ENCODE measurements at places on chromosomes 13 and 19. TPM values are rescaled to one million over a fixed set of nuclear protein-coding genes. Genes with fewer than 3 reads are reported as not detected.

DNA sequence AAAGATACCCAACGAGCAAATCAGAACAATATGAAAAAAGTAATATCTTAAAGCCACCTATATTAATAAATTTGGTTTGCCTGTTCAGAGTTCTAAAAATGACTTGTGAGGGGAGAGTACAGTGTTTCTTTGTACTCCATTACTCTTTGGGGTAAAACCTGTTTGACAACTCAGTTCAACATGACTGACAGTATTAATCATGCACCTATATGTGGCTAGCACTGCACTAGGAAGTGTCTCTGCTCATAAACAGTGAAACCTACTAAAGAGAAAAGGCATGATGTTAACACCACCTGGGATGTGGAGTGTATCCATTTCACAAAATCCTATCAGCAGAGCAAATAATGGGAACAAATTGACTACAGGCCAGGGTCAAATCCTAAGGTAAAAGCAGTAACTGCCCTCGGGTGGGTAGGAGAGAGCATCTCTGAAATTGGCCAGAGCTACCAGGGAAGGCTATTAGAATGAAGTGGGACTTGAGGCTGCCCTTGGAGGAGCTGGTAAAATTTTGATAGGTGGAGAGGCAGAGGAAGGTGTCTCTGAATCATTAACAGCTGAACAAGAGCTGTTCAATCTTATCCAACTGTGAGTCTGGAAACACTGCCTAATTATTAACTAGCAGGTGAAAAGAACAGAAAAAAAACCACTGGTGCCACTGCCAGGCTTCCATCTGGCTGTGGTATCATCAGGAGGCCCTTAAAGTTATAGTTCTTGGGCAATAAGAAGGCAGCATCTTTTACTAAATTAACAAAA is 365.1 kb downstream of the DNAJC15 start:
- DNase-seq, result no peak

DNA sequence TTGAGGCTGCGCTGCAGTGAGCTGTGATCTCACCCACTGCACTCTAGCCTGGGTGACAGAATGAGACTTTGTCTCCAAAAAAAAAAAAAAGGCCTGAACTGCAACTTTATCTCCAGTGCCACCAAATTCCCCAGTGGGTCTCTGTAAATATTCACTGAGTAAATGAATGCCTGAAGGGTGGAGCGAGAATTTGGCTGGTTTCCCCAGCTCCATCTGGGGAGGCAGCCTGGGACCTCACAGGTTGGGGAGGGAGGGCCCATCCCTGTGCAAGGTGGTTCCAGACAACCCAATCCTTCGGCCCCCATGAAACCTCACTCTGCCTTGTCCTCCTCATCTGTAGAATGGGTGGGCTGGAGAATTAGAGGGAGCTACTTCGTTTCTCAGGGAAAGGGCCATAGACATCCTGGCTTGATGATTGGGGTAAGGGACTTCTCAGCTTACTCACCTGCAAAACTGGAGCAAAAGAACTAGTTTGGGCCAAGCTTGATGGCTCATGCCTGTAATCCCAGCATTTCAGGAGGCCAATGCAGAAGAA is 4.2 kb upstream of the PKN1 start:
- DNase-seq, result no peak

DNA sequence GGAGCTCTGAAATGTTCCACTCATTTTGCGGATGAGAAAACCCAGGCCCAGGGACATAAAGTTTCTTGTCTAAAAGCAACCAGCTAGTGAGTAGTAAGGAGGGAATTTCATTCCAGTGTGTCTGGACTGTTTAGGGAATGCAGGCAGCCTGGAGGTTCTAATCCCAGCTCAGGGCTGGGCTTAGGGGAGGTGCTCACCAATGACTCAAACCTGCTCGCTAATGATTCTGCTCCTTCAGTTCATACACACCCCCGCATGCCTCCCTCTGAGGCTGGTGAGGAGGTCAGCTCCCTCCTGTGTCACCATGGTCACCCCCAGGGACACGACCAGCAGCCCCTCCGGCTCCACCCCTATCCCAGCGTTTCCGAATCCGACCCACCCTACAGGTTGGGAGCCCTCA is 34.6 kb downstream of the CYP4F2 start:
- no peak for DNase-seq

DNA sequence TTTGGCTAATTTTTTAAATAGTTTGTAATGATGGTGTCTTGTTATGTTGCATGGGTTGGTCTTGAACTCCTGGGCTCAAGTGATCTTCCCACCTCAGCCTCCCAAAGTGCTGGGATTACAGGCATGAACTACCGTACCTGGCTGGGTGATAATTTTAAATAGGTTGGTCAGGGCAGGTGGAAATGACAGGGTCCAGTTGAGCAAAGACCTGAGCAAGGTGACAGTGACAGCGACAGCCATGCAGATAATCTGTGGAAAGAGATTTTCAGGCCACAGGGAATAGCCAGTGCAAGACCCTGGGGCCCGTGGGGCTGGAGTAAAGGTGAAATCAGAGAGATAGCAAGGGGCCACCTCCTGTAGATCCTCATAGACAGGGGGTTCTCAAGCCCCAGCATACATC is 3.5 kb downstream of the SPACA6 start:
- no peak for DNase-seq

DNA sequence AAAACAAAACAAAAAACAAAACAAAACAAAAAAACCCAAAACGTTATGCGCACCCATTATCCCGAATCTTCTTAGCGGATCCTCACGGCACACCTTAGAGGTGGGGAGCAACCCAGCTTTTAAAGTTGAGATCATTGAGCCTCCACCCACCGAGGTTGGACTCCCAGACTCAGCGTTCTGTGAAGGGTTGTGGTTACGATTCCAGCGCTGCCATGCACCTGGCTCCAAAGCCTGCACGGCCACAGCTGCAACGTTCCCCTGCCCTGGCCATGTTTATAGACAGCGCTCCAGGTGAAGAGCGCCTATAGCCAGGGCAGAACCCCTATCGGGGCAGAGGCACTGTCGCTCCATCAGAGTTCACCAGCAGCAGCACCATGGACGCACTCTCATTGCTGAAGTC is 18.7 kb upstream of the LILRA2 start:
- DNase-seq, result no peak

DNA sequence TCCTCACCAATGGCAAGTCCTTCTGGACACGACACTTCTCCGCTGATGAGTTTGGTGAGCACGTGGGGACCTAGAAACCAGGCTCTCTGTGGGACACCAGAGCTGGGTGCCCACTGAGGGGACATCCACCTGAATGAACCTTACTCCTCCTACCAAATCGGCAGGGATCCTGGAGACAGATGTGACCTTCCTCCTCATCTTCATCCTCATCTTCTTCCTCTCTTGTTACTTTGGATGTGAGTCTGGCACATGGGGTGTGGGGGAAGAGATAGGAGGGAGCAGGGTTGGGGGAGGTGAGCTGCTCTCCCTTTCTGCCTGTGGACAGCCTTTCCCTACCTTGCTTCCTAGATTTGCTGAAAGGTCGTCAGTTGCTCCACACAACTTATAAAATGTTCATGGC is 1.9 kb downstream of the TMEM145 start:
- no peak for DNase-seq

- DNase-seq, result no peak
Measured at GRCh38 chr13:44368599-44369368, 4.8 kb upstream of the SERP2 start.

- no peak for DNase-seq
Measured at GRCh38 chr19:7978179-7978825, 27.1 kb downstream of the ELAVL1 start.

DNA sequence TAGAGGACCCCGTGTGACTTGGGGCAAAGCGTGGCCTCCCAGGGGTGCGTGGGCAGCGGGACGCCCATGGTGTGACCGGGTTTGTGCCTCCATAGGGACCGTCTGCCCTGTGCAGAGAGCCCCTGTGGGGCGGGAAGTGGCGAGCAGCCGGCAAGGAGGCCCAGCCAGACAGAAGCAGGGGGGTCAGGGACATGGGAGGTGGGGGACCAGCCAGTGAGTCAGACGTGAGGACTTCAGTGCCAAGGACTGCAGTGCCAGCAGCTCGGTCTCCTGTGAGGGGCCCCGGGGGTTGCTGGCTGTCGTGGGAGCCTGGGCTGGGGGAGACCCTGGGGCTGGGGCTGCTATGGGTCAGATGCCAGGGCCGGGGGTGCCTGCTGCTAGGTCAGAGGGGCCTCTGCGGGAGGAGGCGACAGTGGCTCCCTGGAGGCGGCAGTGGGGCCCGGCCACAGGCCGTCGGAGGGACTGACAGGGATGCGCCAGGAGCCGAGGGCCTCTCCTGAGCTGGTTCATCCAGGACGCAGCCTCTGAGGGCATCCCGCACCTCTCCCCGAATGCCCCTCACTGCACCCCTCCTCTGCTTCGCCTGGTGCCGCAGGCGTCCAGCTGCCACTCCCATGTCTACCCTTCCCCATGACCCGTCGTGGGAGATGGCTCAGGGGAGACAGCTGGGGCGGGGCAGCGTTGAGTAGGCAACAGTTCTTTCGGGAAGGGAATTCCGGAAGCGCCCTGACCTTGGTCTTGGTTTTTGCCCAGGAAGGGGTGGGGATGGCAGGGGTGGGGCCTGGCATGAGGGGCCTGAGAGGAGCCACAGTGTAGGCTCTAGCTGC is 80.0 kb downstream of the KDM4B start:
- no peak for DNase-seq

GRCh38 chr19:4453232-4454179 is 4.1 kb downstream of the UBXN6 start:
- no peak for DNase-seq

DNA sequence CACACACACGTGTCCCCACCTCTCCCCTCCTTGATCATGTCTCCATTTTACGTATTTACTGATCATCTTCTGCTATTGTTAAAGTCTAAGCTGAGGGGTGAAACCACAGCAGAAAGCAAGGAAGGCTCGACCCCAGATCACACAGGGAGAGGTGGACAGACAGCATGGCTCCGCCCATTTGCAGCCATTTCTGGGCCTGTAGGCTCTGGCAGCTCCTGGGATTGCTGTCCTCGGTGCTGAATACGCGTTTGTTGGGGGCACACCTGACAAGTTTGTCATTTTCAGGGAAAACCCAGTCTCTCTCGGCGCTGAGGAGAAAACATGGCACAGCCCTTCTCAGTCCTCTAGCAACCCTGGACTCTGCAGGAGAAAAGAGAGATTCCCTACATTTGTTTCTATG is 8.0 kb downstream of the TMEM86B start:
- no peak for DNase-seq

GRCh38 chr19:55703790-55704215 is 28.8 kb downstream of the EPN1 start:
- no peak for DNase-seq

DNA sequence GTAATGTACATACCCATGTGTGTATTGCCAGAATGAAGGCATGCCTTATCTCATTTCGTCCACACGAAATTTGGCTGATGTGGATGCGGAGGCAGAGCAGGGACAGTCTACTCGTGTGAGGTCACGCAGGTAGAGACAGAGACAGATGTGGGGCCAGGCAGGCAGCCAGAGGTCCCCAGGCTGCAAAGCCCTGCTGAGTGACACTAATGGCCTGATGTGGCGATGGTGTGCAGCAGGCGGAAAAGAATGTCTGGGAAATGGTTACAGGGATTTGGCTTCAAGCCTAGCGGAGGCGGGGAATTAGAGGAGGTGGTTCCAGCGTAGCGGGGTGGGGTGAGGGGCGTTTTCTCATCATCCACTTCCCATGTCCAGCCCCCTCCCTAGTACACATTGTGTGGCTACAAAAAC is 4.2 kb upstream of the IZUMO2 start:
- DNase-seq, result no peak

DNA sequence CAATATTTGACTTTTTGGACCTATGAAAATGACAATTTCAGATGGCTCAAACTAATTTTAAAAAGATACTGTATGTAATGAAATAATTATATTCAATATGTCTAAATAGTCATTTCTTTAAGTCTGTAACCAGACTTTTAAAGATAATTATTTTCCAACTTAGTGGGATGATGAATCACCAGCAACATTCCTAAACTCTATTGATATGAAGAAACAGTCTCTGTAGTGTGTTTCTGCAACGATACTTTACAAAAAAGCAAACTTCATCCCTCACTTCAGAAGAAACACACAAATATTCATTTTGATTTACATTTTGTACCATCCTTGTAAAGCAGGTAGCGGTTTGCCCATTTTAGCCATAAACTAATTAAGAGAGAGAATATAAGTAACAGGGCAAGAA is 417.4 kb downstream of the EFNB2 start:
- no peak for DNase-seq

GRCh38 chr19:54329476-54330165 is 9.3 kb downstream of the LILRA4 start:
- no peak for DNase-seq

DNA sequence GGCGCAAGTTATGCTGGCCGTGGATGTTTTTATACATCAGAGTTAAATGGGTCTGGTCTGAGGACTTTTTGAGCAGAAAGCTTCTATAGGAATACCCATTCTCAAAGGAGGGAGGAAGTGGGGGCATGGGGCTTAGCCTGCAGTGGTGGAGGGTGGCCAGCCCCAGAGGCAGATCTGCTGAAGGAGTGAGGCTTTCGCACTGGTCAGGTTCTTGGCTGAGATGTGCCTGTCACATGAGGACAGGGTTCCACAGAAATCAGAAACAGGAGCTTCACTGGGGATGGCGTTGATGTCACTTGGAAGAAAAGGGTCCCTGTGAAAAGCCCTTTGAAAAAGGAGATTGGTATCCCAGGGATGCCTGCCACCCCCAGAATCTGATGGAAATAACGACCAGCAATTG is 100.7 kb upstream of the MCF2L start:
- no peak for DNase-seq

The BRCA2 gene
- total RNA-seq, result 3.1 TPM

The ASPDH gene
- total RNA-seq, result not detected

The GIPR gene
- total RNA-seq, result 6.9 TPM

The ETV2 gene
- total RNA-seq, result 2.1 TPM

The CPB2 gene
- not detected for total RNA-seq

The LILRB2 gene
- total RNA-seq, result 0.53 TPM

Measured in T-cell (primary cell).